ENCODE measurements at places on chromosomes 7 and 10. TPM values are rescaled to one million over a fixed set of nuclear protein-coding genes. Genes with fewer than 3 reads are reported as not detected.

CAV2 gene
- total RNA-seq, result not detected

SEMA3D gene
- not detected for total RNA-seq

MACROH2A2 gene
- total RNA-seq, result 2.9 TPM

GPER1 gene
- total RNA-seq, result 0.14 TPM
